ENCODE measurements at places on chromosomes 4 and X. TPM values are rescaled to one million over a fixed set of nuclear protein-coding genes. Genes with fewer than 3 reads are reported as not detected.

Gene SRPX
- 7.7 TPM for total RNA-seq

Gene CCDC149
- 4.8 TPM for total RNA-seq

GRCh38 chr4:78962597-78963115, 23.4 kb upstream of the PAQR3 start:
- H3K4me3 ChIP-seq: no peak overlapping the region
- DNase-seq: no peak
- H3K27me3 ChIP-seq: no peaks in the 10 kb centered on the region
- no peaks in the 10 kb centered on the region for H3K4me1 ChIP-seq
- no peak overlapping the region for H3K27ac ChIP-seq
- H3K36me3 ChIP-seq: no peaks in the 10 kb centered on the region

DNA sequence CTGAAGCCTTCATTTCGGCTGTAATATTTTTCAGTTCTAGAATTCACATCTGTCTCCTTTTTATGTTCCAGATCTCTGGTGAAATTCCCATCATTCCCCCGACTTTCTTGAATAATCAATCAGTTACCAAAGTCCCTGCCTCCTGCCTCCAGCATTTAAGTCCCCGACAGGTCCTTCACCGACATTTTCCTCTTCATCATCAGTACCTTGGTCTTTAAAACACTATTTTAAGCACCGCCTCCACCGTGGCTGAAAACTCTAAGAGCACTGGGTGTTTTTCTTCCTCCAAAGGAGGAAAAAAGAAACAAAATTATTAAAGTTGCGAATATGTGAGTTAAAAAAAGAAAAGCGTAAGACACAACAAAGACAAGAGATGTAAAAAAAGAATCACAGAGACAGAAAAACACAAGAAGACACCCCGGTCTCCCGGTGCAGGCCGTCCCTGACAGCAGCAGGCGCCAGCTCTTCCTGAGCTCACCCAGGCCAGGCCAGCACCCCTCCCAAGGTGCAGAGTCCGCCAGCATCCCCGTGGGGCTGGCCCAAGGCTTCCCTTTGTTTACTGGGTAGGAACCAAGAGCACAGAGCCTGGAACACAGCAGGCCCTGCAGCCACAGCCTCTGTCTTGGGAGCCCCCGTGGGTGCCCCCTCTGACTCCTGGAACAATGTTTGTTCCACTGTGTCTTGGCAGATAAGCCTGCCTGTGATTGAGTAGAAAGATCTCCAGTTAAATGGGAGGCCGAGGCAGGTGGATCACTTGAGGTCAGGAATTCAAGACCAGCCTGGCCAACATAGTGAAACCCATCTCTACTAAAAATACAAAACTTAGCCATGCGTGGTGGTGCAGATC, 49.3 kb upstream of the CPLX1 start:
- no peak overlapping the region for H3K4me3 ChIP-seq
- H3K4me1 ChIP-seq: no peaks in the 10 kb centered on the region
- DNase-seq: no peak
- H3K36me3 ChIP-seq: peaks cover 25% of the 10 kb centered on the region
- no peaks in the 10 kb centered on the region for H3K27me3 ChIP-seq

DNA sequence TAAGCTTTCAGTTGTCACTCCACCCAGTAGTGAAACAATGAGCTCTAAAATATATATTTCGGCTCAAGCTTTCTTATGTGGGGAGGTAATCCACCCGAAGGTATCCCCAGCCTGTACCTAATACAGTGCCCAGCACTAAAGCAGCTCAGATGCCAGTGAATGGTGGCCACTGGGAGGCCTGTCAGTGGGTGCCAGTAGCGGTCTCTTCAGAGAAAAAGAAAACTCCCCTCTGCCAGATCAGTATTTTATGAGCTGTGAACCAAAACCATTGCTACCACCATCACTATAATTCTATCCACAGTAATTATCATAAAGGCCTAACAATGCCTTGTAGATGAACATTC, 835 bp upstream of the NFKB1 start:
- peaks cover 18% of the 10 kb centered on the region for H3K4me1 ChIP-seq
- no peak for DNase-seq
- H3K27ac ChIP-seq: no peak overlapping the region
- peaks cover 21% of the 10 kb centered on the region for H3K27me3 ChIP-seq

- DNase-seq: no peak
- no peak overlapping the region for H3K27ac ChIP-seq
- H3K4me3 ChIP-seq: no peak overlapping the region
- H3K4me1 ChIP-seq: peaks cover 19% of the 10 kb centered on the region
Measured at GRCh38 chr4:38856046-38856445, 571 bp downstream of the TLR6 start.

DNA sequence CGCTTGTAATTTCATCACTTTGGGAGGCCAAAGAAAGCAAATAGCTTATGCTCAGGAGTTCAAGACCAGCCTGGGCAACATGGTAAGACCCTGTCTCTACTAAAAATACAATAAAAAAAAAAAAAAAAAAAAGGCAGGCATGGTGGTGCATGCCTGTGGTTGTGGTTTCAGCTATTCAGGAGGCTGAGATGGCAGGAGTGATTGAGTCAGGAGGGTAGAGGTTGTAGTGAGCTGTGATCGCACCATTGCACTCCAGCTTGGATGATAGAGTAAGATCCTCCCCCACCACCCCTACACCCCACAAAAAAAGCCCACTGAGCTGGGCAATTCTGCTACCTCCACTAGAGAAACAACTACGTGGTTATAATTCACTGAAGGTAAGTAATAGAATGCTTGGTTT, 118.8 kb upstream of the PCDH18 start:
- no peaks in the 10 kb centered on the region for H3K27me3 ChIP-seq
- H3K36me3 ChIP-seq: no peaks in the 10 kb centered on the region
- DNase-seq: no peak
- H3K4me1 ChIP-seq: no peaks in the 10 kb centered on the region
